ENCODE measurements at places on chromosomes 2 and 18.

GRCh38 chr2:53820711-53821110 lies 33.9 kb downstream of the ERLEC1 start:
- DNase-seq, result no peak

- no peak for DNase-seq
These were observed 27.0 kb downstream of the TFPI start for GRCh38 chr2:187527262-187527661.

- DNase-seq, result no peak
These were observed 177.3 kb downstream of the HDAC4 start for GRCh38 chr2:239223310-239224198.

DNA sequence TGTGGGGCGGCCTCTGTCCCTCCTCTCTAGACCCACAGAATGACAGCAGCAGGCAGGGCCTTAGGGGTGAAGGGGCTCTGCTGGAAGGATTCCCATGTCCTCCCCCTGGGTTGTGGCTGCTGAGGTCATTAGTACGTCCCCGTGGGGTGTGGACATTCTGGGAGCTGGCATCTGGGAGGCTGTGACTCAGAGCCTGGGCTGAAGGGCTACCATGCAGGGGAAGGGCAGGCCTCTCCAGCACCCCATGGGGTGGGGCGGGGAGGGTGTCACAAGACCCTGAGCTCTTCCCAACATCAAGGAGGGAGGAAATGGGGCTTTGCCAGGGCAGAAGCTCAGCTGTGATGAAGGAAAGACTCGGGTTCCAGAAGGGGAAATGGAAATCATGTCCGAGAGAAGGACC lies 105.8 kb upstream of the SMAD2 start:
- DNase-seq, result no peak

GRCh38 chr18:29969876-29970275 lies 1072.7 kb downstream of the DSC3 start:
- DNase-seq, result no peak

DNA sequence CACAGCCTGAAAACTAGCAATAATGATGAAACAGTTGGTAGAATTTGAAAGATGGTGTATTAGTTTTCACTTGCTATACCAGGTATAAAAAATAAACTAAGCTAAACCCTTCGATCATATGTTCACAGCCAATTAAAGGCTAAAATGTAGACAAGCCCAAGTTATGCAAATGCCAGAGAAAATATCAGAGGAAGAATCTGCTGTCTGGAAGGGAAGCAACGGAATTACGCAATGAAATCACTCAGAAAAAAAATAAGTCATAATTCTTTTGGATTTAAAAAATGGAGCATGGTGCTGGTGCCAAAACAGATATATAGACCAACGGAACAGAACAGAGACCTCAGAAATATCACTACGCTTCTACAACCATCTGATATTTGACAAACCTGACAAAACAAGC lies 108.3 kb downstream of the ARL4C start:
- DNase-seq, result no peak

DNA sequence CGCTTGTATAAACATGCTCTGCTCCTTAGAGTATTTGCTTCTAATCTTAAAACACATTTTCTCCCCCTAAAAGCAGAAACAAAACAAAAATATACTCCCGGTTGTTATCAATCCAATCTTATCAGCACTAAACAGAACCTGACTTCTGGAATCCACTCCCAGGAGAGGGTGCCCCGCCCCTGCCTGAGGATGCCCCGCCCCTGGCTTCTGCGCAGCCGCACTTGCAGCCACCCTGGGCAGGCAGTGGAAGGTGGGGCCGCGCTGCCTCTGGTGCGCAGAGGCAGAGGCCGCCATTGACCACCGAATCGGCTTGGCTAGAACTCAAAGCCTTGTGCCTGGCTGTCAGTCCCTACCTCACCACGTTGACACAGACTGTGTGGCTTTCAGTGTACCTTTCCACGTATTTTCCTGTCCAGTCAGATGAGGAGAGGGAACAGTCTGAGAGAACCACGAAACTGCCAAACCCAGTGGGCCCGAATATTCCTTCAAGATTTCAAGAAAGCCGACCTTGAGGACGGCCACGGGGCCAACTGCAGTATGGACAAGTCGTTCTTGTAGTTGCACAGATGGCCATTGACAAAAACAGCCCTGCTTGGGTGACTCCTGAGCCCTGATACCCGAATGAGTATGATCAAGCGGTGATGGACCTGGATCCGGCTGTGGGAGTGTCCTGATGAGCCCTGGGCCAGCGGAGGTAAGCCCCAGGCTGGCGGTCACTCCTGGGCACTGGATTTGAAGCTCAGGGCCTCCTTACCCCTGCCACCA lies 46.2 kb upstream of the ARHGAP28 start:
- DNase-seq, result no peak

DNA sequence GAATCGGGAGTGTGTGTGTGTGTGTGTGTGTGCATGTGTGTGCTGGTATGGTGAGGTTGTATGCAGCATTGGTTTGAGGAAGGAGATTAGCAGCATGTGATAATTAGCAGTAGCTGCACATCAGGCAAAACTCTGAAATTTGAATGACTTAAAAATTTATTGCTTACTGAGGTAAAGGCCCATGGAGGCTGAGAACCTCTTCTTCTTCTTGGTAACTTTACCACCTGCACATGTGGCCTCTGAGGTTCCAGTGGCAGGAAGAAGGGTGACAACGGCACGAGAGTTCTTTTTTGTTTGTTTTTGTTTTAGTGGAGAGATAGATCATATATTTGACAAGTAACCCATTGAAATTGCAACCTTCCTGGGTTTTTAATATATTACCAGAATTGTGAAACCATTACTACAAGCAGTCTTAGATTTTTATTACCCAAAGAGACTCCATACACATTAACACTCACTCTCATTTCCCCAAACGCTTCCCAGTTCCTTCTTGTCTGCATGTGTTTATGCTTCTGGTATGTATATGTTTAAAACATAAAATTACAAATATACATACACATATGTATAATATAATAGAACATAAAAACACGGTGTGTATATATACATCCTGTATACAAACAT lies 292.1 kb downstream of the PTGR3 start:
- no peak for DNase-seq

GRCh38 chr2:70994699-70995425 lies at the start of gene TEX261:
Gene TEX261, minus strand, starts transcription at chr2:70994873. Its CDS starts 116 bp downstream, at chr2:70994757.
- peak; percentile 70 for DNase-seq

Measured in GOT3 (cell line).